ENCODE measurements at places on chromosomes 16 and 17.

- no peak overlapping the region for H3K4me3 ChIP-seq
- no peaks in the 10 kb centered on the region for H3K27me3 ChIP-seq
- peaks cover 71% of the 10 kb centered on the region for H3K36me3 ChIP-seq
- peaks cover 11% of the 10 kb centered on the region for H3K4me1 ChIP-seq
Observed at GRCh38 chr17:76720941-76721340, 5.5 kb downstream of the JMJD6 start.

DNA sequence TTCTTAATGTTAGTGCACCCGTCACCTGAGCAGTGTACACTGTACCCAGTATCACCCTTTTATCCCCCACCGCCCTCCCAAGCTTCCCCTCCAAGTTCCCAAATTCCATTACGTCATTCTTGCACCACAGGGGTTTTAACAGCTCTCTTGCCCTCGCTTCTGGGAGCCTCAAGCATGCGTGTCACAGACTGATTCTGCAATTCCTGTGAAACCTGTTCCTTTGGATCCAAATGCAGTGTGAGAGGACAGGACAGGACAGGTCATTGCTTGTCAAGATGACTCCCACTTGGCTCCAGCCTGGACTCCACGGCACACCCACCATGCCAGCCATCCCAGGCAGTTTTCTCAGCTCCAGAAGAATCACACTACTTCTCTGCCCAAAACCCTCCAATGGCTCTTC is 44.1 kb downstream of the CYB5D2 start:
- H3K27ac ChIP-seq, result no peak overlapping the region
- no peak overlapping the region for H3K4me3 ChIP-seq
- DNase-seq, result no peak
- H3K4me1 ChIP-seq, result peaks cover 6% of the 10 kb centered on the region
- peaks cover 35% of the 10 kb centered on the region for H3K36me3 ChIP-seq

DNA sequence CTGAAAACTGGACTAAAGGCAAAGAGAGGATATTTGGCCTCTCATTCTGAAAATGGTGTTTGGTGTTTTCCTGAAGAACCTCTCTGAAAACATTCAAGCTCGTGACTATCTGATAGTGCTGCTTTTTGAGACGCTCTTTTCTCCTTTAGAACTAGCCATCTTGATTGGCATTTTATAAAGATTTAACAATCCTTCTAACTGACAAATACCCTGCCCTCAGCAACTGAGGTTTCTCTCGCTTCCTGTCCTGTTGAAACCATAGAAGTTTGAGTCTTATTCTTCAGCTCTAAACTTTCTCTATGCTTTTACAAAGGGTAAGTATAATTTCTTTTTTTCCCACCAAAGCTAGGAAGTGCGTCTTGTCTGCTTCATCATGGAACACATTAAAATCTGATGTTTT is 13.3 kb downstream of the CNEP1R1 start:
- DNase-seq, result peak; percentile 12
- H3K4me3 ChIP-seq, result no peak overlapping the region
- no peak overlapping the region for H3K27ac ChIP-seq
- H3K4me1 ChIP-seq, result no peaks in the 10 kb centered on the region
- peaks cover 9% of the 10 kb centered on the region for H3K36me3 ChIP-seq
- H3K27me3 ChIP-seq, result no peaks in the 10 kb centered on the region

GRCh38 chr16:50244140-50244503 is 22.2 kb upstream of the ADCY7 start:
- no peaks in the 10 kb centered on the region for H3K36me3 ChIP-seq
- H3K27me3 ChIP-seq, result peaks cover 6% of the 10 kb centered on the region
- no peak overlapping the region for H3K4me3 ChIP-seq
- peaks cover 5% of the 10 kb centered on the region for H3K4me1 ChIP-seq
- DNase-seq, result no peak
- H3K27ac ChIP-seq, result no peak overlapping the region

DNA sequence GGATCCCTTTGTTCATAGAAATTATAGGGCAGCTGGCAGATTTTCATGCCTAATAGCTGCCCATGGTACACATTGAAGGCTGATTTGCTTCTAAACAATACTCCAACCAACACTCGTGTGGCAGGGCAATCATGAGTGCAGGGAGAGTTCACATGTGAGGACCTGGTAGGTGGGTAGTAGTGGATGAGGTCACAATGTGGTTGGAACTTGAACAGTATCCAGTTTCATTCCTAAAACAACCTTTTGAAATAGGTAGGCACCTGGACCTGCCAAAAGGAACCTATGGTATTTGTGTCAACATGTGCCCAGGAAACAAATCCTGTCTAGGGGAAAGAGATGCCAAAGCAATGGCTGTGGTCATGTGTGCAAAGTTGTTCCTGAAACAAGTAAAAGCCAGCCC is 32.8 kb downstream of the CCL4 start:
- H3K4me3 ChIP-seq, result no peak overlapping the region
- H3K4me1 ChIP-seq, result peaks cover 17% of the 10 kb centered on the region
- H3K27me3 ChIP-seq, result peaks cover 17% of the 10 kb centered on the region
- H3K36me3 ChIP-seq, result no peaks in the 10 kb centered on the region
- no peak for DNase-seq

GRCh38 chr17:79473111-79473875 is 137.6 kb downstream of the RBFOX3 start:
- DNase-seq, result no peak
- H3K36me3 ChIP-seq, result no peaks in the 10 kb centered on the region
- H3K27ac ChIP-seq, result no peak overlapping the region
- H3K4me3 ChIP-seq, result no peak overlapping the region

- H3K27ac ChIP-seq, result no peak overlapping the region
- H3K4me1 ChIP-seq, result peaks cover 3% of the 10 kb centered on the region
Observed at GRCh38 chr16:79316004-79316458, 284.5 kb downstream of the MAF start.

DNA sequence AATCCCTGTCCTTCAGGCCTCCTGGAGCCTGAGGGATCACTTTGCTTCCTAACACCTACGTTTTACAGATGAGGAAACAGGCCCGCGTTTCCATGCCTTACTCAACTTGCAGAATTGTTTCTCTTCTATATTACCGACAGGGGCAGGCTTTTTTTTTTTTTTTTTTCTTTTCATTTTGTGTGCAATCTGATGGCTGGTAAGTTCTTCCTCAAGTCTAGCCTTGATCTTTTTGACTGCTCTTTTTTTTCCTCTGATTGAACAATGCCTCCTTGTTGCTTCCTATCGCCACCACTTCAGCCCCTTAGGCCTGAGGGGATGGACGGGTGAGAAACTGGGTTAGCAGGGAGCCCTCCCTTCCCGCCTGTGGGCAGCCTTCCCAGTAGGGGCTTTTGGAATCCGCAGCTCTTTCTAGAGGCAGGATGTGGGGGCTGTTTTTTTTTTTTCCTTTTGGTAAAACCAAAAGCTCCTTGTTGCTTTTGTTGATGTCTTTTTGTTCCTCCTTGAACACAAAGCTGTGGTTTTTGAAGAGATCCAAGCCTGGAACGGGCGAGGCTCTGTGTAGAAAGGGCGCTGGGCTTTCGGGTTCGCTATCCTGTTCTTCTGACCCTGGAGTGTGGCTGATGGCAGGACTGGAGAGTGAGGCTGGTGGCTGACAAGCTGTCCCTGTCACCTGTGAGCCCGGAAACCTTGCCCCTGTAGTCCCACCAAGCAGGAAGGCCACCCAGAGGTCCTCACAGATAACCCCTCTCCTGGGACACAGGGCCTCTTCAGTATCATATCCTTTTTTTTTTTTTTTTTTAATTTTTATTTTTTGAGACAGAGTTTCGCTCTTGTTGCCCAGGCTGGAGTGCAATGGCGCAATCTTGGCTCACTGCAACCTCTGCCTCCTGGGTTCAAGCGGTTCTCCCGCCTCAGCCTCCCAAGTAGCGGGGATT is 14.0 kb downstream of the LASP1 start:
- H3K4me1 ChIP-seq, result peaks cover 47% of the 10 kb centered on the region
- no peaks in the 10 kb centered on the region for H3K27me3 ChIP-seq
- H3K27ac ChIP-seq, result no peak overlapping the region
- no peaks in the 10 kb centered on the region for H3K36me3 ChIP-seq
- H3K4me3 ChIP-seq, result no peak overlapping the region

- H3K36me3 ChIP-seq, result no peaks in the 10 kb centered on the region
- no peak for DNase-seq
- H3K4me1 ChIP-seq, result no peaks in the 10 kb centered on the region
Observed at GRCh38 chr16:68961778-68962402, 118.6 kb downstream of the TANGO6 start.

Measured in cardiac muscle cell (in vitro differentiated cells and primary cell).